Activated CD4-positive, alpha-beta T cell treated with anti-CD3 and anti-CD28 coated beads, Interleukin-2, amount 10 ng/mL, durations not matched to agents 24 days and 14 days (primary cell): ENCODE measurements at places on chromosomes 12 and 14. TPM values are rescaled to one million over a fixed set of nuclear protein-coding genes. Genes with fewer than 3 reads are reported as not detected.

Gene TAS2R20
- 2.0 and 2.1 TPM in 2 replicates for total RNA-seq

Gene AP4S1
- 7.8 and 8.6 TPM in 2 replicates for total RNA-seq

Gene FOXG1
- total RNA-seq, result not detected in 2 replicates

Gene HOXC9
- total RNA-seq, result not detected in 2 replicates

Gene RPGRIP1
- total RNA-seq, result not detected in 2 replicates

Gene RNASE11
- not detected in 2 replicates for total RNA-seq

Gene VRTN
- total RNA-seq, result not detected in 2 replicates

Gene SMIM41
- total RNA-seq, result 0.19 TPM in 1 of 2 replicates, not detected in the other

Gene FOXN4
- total RNA-seq, result not detected in 2 replicates

Gene WNT1
- total RNA-seq, result not detected in 2 replicates

Gene MYO1H
- total RNA-seq, result not detected in 2 replicates

Gene PRKCH
- total RNA-seq, result 108 and 118 TPM in 2 replicates

Gene CEP128
- 20.1 and 20.4 TPM in 2 replicates for total RNA-seq

Gene GPR137C
- 0.07 and 0.24 TPM in 2 replicates for total RNA-seq

Gene GRIP1
- 0.26 and 0.40 TPM in 2 replicates for total RNA-seq

Gene FAM234B
- total RNA-seq, result 8.6 and 9.0 TPM in 2 replicates

Gene NOVA1
- total RNA-seq, result 0.30 TPM in 1 of 2 replicates, not detected in the other

Gene IFT43
- 8.9 and 10.2 TPM in 2 replicates for total RNA-seq

Gene SERPINA4
- total RNA-seq, result not detected in 2 replicates

Gene FGD4
- 0.07 TPM in 1 of 2 replicates, not detected in the other for total RNA-seq

Gene GYS2
- 0.17 TPM in 1 of 2 replicates, not detected in the other for total RNA-seq

Gene TAS2R14
- total RNA-seq, result 2.7 and 3.5 TPM in 2 replicates

Gene PLBD2
- total RNA-seq, result 16.0 and 16.3 TPM in 2 replicates

Gene AJUBA
- total RNA-seq, result 2.4 and 2.7 TPM in 2 replicates

Gene OR6C3
- total RNA-seq, result not detected in 2 replicates

Gene STK38L
- total RNA-seq, result 22.8 and 23.0 TPM in 2 replicates

Gene ANO4
- total RNA-seq, result not detected in 2 replicates

Gene GPD1
- total RNA-seq, result 0.62 and 0.91 TPM in 2 replicates

Gene LRRC10
- not detected in 2 replicates for total RNA-seq

Gene KRAS
- 26.4 and 27.4 TPM in 2 replicates for total RNA-seq

Gene KLRC2
- total RNA-seq, result not detected in 2 replicates

Gene TEX22
- 5.7 and 6.4 TPM in 2 replicates for total RNA-seq

Gene SDR9C7
- not detected in 2 replicates for total RNA-seq

Gene TSPAN8
- total RNA-seq, result not detected in 2 replicates

Gene DACT1
- total RNA-seq, result 3.3 and 3.8 TPM in 2 replicates

Gene SDSL
- 0.61 and 0.78 TPM in 2 replicates for total RNA-seq

Gene CIROP
- total RNA-seq, result not detected in 2 replicates

Gene PLEKHD1
- total RNA-seq, result 0.12 TPM in 1 of 2 replicates, not detected in the other
